ENCODE measurements at places on chromosomes 7 and 10. TPM values are rescaled to one million over a fixed set of nuclear protein-coding genes. Genes with fewer than 3 reads are reported as not detected.

C10orf62 gene
- total RNA-seq = not detected

SLC26A5 gene
- not detected for total RNA-seq

EBLN1 gene
- total RNA-seq = not detected

- DNase-seq = no peak
These were observed 173.2 kb downstream of the SEMA3A start for GRCh38 chr7:84021292-84021908.

GRCh38 chr10:99659868-99660366 is 608 bp downstream of the ENTPD7 start:
- DNase-seq = no peak

GRCh38 chr10:126252884-126253610 is 135.2 kb downstream of the ADAM12 start:
- DNase-seq = no peak

All from omental fat pad (tissue), 4 donors.